ENCODE measurements at places on chromosomes 1 and 21.

DNA sequence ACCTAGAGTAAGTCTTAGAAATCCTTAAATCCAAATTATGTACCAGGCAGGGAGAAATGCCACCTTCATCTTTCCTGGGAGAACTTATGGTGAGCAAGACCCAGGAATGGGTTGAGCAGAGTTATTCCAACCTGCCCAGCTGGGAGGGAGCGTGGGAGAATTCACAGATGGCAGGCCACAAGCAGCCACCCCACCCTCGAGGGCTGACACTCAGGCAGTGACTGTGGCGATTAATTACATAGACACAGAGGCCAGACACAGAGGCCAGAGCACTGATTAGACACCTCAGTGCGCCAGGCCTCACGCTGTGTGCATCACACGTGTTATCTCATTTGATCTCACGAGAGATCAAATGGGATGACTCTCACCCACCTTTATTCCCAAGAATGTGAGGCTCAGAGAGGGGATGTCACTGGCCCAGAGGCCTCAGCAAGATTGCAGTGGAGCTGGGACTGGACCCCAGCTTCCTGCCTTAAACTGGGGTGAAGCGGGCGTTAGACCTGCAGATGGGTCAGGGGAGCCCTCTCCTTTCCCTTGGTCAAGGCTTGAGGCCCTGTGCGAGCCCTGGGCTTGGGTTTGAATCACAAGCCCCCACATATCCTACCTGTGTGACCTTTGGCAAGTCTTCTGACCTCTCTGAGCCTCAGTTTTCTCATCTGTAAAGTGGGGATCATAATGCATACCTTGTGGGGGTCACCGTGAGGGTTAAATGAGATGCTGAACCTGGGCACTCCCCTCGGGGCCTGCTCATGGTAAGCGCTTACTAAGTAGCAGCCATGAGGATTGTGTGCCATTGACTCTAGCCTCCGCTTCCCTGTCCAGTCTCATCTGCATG lies 28.8 kb upstream of the PADI4 start:
- no peak for DNase-seq

GRCh38 chr1:228096416-228097332 lies 6.5 kb downstream of the C1orf35 start:
- DNase-seq, result no peak

DNA sequence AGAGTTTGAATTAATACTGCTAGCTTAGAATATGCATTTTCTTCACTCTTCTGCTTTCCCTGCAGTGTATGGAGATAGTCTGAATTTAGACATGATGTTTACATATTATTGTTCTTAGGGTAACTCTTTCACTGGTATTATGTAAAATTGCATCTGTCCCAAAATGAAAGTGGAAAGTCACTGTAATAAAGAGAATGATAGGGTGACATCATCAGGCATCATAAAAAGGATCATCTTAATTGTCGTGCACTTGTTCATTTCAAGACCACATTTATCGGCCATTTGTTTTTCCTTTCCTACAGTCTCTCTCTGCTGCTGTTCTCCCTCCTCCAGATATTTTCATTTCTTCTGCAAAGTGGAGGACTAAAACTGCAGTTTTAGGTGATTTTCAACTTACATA lies 61.9 kb upstream of the ZNF281 start:
- DNase-seq, result no peak

- no peak for DNase-seq
Measured at GRCh38 chr1:172125812-172126430, 284.6 kb downstream of the DNM3 start.

DNA sequence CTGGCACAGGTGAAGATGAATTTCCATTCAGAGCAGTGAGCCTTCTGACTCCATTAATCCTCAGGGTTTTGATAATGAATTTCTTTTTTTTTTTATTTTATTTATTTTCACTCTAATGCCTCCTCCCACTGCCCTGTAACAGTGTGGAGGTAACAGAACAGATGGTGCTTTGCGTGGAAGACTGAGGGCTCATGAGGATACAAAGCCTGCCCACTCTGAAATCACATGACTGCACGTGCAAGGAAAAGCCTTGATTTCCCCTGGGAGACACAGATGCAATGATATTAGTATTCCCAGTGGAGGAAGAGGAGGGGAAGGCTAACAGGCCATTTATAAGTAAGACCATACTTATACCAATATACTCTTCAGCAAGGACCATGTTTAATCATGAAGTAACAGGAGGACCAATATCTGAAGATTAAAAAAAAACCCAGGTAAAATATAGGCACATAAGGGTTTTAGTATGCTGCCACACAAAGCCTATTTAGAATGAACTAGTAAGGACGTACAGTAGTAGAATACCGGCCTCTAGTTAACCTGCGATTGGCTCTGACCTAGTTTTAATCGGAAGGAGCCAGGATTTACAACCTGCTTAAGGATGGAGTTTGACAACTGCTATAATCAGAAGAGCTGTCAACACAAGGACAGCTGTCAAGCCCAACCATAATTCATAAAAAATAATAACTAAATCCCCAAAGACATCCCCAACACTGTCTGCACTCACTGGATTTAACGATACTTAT lies 69.6 kb downstream of the LHX4 start:
- no peak for DNase-seq

DNA sequence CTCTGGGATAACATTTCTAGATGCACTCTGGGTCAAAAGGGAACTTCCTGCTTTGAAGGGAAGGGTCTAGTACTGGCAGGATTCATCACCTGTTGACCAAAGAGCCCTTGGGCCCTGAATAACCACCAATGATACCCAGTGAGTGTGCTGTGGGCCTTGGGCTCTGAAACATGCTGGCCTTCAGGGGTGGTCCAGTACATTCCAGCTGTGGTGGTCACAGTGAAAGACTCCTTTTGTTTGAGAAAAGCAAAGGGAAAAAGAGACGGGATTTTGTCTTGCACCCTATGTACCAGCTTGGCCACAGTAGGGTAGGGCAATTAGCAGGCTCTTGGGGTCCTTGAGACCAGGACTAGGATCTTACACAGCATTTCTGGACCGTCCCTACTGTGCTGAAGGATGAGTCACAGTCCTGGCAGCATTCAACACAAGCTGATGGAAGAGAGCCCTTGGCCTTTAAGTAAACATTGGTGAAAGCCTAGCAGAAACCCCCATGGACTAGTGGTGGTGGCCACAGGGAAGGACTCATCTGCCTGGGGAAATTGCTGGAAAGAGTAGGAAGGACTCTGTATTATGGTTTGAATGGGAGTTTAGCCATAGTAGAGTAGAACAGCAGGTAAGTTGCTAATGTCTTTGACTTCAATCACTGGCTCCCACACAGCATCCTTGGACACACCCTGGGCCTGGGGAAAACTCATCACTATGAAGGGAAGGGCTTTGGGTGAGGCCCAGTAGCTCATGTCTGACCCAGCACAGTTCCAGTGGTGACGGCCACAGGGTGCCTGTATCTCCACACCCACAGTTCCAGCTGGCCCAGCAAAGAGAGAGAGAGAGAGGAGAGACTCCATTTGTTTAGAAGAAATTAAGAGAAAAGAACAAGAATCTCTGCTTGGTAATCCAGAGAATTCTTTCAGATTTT lies 87.5 kb downstream of the COL24A1 start:
- DNase-seq, result no peak

DNA sequence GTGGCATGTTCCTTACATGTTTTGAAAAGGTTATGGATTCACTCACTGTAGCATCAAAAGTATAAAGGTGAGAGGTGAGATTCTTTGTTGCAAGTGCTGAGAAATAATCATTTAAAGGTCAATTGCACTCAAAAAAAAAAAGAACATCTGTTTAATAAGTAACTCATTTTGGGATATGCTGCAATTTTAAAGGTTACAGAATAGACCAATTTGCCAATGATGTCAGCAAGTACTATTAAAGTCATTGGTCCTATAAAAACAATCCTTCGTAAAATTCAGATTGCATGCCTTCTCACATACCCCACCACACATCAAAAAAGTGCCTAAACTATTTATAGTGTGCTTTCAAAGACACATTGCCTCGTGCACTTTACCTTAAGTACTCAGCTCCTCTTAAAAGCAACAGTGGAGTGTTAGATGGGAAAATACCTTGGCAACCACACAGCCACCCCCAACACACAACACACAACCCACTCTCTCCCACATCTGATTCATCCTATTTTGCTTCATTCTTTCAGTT lies 218.2 kb upstream of the ADGRL2 start:
- no peak for DNase-seq

GRCh38 chr1:4690951-4691675 lies 36.7 kb downstream of the AJAP1 start:
- no peak for DNase-seq

DNA sequence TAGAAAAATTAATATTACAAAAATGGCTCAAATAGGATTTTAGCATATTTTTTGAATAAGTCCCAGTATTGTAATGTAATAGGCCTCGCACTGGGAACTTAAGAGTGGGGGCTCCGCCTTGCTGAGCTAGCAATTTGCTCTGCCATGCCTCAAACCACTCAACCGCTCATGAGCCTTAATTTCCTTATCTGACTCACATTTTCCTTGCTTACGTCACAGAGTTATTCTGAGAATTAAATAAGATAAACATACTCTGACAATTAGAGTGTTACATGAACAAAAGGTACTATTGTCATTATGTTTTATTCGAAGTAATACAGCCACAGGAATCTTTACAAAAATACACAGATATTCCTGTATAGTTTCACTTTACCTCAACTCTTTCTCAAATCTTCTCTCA lies 108.1 kb downstream of the SLC44A5 start:
- DNase-seq, result peak; percentile 24

DNA sequence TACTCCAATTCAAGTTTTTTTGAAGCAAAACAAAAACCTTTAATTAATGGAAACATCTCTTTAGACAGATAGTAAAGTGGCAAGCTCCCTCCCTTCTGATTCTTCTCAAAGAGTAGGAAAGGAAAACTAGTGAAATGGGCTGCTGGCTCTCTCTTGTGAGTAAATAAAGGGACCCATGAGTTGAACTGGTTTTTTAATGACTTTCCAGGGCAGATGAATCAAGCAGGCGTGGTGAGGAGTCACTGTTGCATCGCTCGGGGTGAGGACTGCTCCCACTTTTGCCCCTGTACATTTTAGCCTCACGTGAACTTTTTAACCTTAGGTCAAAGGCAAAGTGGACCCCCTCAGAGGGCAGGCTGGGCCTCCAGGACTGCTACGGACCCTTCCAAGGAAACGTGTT lies 64.8 kb downstream of the ABCA4 start:
- no peak for DNase-seq

GRCh38 chr21:46049890-46050667 lies 47.8 kb upstream of the COL6A2 start:
- no peak for DNase-seq

GRCh38 chr1:226549094-226549936 lies 751 bp downstream of the STUM start:
- DNase-seq, result no peak

DNA sequence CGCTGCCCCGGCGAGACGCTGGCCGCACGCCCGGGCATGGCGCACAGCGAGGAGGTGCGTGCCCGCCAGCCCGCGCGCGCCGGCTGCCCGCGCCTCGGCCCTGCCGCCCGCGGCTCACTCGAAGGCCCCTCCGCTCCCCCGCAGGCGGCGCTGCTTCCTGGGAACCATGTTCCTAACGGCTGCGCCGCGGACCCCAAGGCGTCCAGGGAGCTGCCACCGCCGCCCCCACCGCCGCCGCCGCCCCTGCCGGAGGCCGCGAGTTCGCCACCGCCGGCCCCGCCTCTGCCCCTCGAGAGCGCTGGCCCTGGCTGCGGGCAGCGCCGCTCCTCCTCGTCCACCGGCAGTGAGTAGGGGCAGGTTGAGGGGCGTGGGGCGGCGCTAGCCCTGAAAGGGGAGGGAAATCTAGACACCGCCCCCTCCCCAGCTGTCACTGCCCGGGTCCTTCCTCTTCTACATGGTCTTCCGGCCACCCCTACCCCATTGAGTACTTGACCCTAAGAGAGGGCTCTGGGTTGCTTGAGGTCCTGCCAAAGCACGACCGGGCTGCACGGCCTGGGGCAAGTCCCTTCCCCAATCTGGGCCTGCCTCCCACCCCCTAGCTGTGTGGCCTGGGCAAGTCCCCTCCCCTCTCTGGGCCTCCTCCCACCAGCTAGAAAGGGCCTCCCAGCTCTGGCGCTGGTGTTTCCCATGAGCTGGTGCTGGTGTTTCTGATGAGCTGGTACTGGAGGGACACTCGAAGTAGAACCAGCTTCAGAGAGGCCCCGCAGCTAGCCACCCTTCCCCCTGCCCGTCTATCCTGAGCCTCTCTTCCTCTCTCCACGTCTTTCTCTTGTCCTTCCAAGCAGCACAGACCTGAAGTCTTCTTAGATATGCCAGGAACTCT lies 17.0 kb downstream of the TNFRSF25 start:
- no peak for DNase-seq

DNA sequence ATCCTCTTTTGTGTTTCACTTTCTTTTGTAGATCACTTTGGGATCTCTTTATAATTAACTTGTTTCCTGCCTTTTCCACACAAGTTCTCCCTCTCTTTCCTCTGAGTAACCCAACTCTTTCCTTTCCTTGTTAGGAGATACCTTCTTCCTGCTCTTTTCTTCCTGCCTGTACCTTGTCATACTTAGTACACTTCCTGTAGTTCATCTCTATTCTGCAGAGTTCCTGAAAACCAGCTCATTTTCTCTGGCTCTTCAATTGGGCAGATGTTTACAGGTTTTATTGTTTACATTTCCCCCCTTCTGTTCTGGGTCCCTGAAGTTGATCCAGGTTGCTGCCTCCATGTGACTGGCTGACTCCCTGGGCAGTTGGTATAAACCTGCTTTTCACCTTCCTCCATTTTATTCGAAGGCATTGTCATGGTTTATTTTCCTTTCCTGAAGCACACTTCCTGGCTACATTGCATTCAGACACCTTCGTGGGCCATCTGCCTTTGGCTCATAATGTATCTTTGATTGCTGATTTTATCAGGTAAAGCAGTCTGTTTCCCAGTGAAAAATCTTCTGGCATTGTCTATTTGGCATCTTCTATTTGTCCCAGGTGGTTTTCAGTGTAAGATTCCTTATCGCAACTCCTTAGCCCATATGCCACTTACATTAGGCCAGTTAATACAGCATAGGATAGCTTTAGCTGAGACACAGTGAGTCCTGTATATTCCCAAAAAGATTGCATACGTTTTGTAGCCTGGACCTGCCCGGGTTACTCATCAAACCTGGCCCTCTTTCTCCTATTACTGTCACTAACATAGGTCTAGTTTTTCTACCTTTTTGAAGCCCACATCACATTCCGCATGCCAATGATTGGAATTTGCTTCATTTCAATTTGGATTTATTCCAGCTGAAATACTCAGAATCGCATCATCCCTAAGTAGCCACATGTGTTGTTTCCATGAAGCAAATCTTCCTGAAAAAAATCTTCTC lies 15.4 kb downstream of the CTH start:
- no peak for DNase-seq

DNA sequence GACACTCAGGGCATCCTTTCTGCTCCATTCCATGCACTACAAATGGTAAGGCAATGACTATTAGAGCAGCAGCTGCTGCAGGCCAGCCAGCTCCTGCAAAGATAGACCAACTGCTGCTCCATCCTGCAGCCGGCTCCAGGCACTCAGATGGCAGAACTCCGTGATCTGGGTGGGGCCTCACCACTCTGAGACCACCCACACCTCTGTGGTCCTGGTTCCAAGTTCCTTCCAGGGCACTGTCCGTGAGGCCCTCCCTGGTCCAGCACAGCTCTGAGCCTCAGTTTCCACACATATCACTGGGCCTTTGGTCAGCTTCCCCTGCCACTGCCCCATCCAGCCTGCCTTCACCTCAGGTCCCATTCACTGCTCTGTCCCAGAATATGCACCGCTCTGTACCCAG lies 114.7 kb downstream of the DMRTB1 start:
- DNase-seq, result no peak

All from Calu3 (cell line).